IPS-NIHi11 (cell line): ENCODE measurements at places on chromosomes 7 and 10.

DNA sequence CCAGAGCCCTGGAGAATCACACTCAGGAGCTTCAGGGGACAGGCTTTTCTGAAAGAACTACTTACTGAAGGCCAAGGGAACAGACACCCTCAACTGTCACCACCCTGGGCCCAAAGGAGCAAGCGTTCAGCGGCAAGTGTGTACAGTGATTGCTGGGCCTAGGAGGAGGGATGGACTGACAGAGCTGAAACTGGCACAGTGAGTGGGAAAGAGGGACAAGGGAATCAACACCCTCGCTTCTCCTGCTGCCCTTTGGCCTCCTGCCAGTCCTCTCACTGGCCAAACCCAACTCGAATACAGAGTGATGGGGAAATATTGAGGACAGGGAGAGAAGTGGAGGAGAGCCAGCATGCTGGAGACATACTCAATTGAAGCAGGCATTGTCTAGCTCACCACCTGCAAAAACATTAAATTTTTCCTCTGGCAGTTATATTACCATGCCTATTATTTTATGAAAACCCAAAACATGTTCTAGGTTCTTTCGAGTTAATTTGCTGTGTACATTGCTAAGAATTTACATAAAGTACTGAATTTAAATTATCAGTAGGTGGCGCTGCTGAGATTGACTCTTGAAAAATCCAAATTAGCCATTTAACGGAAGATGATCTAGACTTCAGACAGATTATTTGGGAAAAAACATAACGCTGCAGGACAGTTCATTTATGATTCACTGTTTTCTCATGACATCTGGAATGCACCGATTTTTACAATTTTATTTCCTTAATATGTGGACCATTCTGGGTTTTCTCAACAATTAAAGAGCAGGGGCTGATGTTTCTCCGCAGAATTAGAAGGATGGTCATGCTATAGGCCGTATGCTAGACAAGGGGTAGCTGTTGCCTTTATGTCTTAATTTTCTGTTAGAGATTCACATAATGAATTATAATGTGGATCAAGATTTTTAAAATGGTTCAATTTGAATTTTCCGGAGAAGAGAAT is 14.7 kb upstream of the TMEM236 start:
- no peak for DNase-seq

- peak; percentile 31 for DNase-seq
Observed at GRCh38 chr7:85681241-85681640, 494.4 kb upstream of the SEMA3D start.

DNA sequence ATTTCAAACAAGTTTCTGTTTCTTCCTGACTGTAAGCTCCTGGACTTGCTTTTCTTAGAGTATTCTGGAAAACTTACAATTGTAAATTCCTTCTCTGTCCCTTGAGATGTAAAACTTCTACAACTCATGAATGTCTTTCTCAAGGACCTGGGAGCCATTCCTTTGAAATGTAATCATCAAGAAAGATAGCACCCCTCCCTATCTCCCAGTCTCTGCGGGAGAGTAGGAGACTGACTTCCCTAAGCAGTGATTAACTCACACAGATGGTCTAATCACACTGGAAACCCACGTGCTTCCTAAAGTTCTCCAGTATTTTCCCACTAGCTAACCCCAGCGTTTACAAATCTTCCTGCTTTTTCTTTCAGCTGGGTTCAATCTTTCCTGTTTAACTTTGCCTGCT is 549.4 kb downstream of the SORCS1 start:
- DNase-seq, result no peak

- no peak for DNase-seq
Observed at GRCh38 chr7:50655490-50655889, 90.3 kb upstream of the DDC start.

DNA sequence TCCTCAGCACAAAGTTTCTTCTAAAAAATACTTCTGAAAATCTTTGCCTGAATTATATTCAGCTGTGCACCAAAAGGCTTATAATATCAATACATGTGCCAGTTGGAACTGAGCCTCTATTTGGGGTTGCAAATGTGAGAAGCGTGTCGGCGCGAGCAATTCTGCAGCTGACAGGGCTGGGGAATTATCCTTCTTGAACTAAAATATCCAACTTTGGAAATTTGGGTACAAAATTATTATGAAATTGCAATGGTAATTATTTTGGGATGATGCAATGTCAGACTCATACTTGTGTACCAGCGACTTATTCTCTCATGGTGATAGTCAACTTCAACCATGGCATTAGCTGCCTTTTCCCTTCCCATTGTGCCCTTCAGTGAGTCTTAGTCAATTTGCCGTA is 507.0 kb upstream of the KLF6 start:
- DNase-seq, result no peak

- DNase-seq, result no peak
Observed at GRCh38 chr10:111974325-111974724, 209.2 kb downstream of the GPAM start.

DNA sequence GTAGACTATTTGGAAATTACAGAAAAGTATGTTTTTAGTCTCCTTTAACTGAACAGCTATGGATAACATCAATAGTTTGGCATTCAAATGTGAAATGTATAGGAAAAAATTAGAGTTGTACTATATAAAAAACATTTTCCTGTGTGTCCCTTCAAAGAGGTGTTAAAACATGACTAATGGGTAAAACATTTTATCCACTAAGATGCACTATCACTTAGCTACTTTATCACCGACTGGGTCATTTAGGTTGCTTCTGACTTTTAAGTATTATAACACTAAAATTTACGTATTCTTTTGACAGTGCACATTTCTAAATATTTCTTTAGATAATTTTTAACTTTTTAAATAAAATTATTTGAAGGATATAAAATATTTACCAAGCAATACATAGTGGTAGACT is 77.6 kb downstream of the UBE2H start:
- DNase-seq, result no peak

GRCh38 chr10:74109452-74109851 is 41.2 kb downstream of the AP3M1 start:
- no peak for DNase-seq

- no peak for DNase-seq
Observed at GRCh38 chr7:35854311-35854710, 53.5 kb downstream of the SEPTIN7 start.

- no peak for DNase-seq
Observed at GRCh38 chr7:90850471-90850870, 254.3 kb downstream of the CDK14 start.

- no peak for DNase-seq
Observed at GRCh38 chr7:152870106-152870693, 110.6 kb downstream of the ACTR3B start.

GRCh38 chr10:34816085-34816496 is 995 bp upstream of the PARD3 start:
- DNase-seq, result no peak

GRCh38 chr10:20908391-20908790 is 11.3 kb upstream of the NEBL start:
- no peak for DNase-seq

GRCh38 chr7:151135866-151136843 is 31.3 kb downstream of the GBX1 start:
- no peak for DNase-seq

GRCh38 chr7:101733713-101734475 is 83.5 kb upstream of the CUX1 start:
- DNase-seq, result peak; percentile 88

GRCh38 chr10:48330269-48330668 is 23.8 kb downstream of the MAPK8 start:
- no peak for DNase-seq

DNA sequence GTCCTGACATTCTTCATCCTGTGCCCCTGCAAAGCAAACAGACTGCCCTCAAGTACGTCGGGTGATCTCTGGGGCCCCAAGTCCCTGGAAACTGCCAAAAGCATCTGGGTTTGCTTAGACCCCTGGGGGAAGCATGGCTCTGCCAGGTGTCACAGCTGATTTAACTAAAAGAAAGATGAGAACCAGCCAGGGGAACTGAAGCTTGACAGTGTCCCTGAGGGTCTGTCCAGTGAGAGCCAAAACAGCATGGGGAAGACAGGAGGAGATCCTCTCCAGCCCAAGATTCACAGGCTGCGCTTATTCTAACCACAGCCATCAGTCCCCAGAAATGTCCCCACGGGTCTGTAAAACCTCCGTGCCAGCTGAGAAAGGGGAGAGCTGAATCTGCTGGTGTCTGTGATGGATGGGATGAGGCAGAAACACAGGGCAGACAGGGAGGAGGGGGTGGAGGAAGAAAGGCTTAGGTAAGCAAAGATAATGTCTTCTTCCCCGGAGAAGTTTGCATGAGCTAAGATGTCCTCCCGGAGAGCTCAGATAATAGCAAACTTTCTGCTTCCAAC is 21.3 kb downstream of the CCDC3 start:
- no peak for DNase-seq

DNA sequence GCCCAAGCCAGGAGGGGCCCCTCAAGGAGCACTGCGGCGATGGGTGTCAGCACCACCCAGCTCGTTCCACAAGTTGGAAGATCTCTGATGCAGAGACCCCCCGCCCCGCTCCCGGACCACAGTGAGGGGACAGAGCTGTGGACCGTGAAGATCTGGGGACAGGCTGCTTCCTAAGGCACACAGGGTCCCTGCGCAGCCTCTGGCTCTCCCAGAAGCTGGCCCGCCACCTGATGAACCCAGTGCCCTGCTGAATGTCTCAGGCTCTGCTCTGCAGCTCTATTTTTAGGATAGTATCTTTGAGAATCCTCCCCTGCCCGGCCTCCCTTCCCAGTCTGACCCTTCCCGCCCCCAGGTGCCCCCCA is 29.7 kb downstream of the GBX1 start:
- no peak for DNase-seq

GRCh38 chr10:34224639-34225038 is 590.5 kb downstream of the PARD3 start:
- DNase-seq, result no peak

DNA sequence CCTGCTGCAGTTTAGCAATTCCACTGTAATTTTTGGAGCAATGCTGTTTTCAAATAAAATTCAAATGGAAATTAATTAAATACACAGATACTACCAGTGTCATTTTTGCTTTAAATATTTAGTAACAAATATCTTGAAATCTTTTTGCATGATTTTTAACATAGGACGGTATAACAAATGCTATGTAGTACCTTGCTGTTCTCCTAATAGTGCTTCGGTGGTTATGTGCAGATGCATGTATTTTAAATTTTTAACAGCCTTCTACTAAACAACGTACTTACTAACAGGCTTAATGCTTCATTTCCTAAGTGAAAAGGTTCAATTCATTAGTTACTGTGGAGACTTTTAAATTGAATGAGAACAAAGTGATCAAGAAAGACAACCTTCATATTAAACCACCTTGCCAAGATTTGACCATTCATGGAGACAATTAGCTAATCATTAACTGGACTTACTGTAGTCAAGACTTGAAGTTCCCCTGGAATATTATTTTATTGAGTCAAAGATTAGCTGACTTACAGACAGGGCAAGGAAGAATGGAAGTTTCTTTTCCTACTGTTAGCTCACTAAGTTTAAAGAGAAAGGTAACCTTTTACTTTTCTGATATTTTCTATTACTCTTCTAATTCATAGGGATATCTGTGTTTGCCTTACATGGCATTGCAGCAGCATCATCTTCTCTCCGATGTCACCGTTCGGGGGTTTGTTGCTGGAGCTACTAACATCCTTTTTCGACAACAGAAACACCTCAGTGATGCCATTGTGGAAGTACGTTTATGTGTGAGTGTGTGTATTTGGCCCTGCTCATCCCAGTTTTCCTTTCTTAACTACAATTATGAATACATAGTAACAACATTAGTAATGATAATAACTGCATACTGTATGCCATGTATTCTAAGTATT is 74.3 kb downstream of the AVL9 start:
- no peak for DNase-seq

DNA sequence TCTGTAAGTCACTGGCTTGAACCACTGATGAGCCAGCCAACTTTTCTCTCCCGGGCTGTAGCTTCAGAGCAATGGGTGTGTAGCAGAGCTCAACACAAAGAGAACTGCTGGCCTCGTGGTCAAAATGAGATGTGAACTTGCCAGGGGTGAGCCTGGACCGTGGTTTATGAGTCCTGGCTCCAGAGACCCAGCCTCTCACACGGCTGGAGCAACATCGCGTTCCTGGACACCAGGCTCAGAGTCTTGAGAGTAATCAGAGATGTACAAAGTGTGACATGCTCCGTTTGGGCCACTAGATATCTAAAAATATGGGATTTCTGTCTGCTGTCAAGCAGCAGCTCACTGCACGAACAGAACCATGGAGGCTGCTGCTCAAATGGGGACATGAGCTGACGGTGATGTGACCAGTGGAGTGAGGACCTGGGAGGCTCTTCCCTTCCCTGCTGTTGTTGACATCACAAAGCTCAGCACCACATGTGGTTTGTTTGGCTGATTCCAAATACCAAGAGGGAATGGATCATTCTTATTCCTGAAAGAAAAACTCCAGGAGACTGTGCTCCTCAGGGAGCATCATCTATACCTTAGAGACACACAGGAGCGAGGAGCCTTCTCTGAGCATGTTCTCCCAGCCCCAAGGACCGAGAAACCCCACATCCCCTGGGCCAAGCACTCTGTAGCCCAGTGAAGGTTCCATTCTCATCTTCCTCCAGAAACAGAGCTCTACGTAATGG is 9.2 kb upstream of the SVIL start:
- no peak for DNase-seq

DNA sequence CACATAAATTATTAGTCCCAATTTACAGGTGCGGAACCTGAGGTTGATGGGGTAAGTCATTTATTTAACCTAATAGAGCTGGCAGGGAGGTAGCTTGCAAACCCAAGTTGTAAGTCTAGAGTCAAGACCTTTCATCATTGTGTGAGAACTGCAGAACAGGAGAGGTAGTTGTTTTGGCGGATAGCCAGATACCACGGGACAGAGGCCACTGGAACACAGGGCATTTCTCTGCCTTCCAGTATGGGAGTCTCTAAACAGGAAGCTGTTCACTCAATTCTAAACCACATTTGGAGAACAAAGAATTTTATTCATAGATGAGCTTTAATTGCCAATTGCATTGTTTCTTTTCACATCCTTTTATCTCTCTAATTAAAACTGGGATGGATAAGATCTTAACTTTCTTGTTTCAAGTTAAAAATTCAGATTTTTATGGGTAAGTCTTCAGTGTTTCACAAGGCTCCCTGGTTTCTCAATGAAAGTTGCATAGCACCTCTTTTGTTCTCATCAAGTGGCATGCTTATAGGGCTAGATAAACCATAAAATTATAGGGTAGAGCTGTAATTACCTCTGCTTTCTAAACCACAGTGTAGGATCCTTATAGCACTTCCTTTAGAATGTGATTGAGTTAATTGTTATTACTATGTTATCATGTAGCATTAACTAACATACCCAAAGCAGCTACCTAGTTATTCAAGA is 489.0 kb downstream of the GATA3 start:
- DNase-seq, result no peak

DNA sequence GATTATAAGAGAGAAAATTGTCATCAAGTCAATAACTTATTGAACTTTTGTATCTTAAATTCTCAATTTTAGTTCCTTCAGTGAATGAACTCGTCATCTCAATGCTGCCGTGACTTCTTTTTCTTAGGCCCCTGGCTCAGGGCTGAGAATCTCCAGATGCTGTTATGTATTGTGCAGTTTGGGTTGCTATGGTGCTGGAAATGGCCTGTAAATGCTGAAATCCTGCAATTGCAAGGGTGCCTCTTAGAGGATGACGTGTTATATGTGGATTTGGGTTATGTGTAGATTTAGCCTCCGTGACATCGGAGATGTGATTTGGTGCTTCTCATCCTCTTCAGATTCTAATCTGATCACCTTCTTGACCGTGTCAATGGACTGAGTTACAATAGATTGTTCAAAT is 55.7 kb upstream of the ZRANB1 start:
- no peak for DNase-seq
